ENCODE measurements at places on chromosomes 7 and 10. TPM values are rescaled to one million over a fixed set of nuclear protein-coding genes. Genes with fewer than 3 reads are reported as not detected.

DNA sequence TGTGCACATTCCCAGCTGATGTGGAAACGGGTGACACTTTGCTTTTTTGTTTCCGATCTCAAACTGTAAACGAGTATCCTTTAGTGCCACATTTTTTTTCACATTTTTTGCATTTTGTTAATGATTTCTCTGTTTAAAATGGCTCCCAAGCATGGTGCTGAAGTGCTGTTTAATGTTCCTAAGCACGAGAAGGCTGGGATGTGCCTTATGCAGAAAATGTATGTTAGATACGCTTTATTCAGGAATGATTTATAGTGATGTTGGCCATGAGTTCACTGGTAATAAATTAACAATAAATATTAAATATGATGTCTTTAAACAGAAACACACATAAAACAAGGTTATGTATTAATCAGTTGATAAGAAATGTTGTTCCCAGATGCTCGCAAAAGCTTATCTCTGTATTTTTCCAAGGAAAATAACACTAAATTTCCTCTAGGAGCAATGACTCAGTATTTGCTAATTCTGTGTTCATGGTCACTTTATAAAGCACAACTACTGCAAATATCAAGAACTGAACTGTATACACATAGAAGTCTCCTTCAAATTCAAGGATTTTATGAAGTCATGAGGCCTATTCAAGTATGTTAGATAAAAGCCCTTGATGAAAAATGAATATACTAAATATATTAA, 305.9 kb upstream of the SMIM30 start:
- no peaks in the 10 kb centered on the region for H3K4me1 ChIP-seq
- H3K27ac ChIP-seq = no peak overlapping the region
- no peaks in the 10 kb centered on the region for H3K36me3 ChIP-seq
- H3K4me3 ChIP-seq = no peak overlapping the region
- DNase-seq = no peak

- H3K27me3 ChIP-seq = no peaks in the 10 kb centered on the region
- no peaks in the 10 kb centered on the region for H3K4me1 ChIP-seq
Observed at GRCh38 chr10:86500846-86501245, 20.7 kb downstream of the WAPL start.

DNA sequence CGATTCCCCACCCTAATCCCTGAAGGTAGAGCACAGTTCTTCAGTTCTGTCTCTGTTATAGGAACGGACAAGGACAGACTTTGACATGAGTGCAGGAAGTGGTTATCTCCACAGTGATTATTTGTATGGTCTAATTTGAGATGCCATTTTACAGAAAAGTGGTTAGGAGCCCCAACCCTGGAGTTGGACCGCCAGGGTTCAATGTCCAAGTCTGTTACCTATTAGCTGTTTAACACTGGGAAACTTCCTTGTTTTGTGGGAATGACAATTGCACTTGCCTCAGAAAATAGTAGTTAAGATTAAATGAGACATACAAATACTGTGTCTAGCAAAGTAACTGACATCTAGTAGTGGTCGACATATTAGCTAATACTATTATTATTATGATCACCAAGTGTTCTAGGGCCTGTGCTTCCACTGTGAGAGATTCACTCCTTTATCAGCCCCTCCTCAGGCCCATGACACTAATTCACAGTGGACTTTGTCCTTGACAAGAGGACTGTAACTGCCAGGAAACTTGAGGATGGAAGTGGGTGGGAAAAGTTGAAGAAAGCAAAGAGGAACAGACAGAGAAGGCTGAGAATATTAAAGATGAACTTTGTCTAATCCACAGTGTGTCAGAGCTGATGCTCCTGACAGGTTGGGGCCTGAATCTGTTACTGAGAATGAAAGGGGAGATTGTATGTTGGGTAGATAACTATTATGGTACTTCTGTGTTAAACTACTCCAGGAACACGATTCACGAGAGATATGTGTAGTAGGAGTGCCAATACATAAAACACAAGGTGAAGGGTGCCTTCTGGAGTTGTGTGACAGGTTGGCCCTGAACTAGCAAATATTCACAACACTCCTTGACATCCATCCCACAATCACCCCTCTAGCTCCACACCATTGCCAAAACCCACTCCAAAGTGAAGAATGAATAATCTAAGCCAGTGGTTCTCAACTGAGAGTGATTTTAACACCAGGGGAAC, 66.4 kb downstream of the TAC1 start:
- no peak for DNase-seq
- H3K36me3 ChIP-seq = no peaks in the 10 kb centered on the region
- no peaks in the 10 kb centered on the region for H3K27me3 ChIP-seq

GRCh38 chr7:81574723-81575326, 195.0 kb downstream of the HGF start:
- no peak overlapping the region for H3K27ac ChIP-seq
- H3K4me1 ChIP-seq = no peaks in the 10 kb centered on the region
- no peak for DNase-seq
- H3K27me3 ChIP-seq = no peaks in the 10 kb centered on the region
- H3K4me3 ChIP-seq = no peak overlapping the region
- H3K36me3 ChIP-seq = no peaks in the 10 kb centered on the region

- peaks cover 43% of the 10 kb centered on the region for H3K36me3 ChIP-seq
- peaks cover 66% of the 10 kb centered on the region for H3K4me1 ChIP-seq
- H3K4me3 ChIP-seq = no peak overlapping the region
- H3K27me3 ChIP-seq = no peaks in the 10 kb centered on the region
- DNase-seq = no peak
Observed at GRCh38 chr7:17318146-17318545, 19.7 kb downstream of the AHR start.

The CYP2C18 gene
- total RNA-seq = not detected

The POLD2 gene
- 64.4 TPM for total RNA-seq

DNA sequence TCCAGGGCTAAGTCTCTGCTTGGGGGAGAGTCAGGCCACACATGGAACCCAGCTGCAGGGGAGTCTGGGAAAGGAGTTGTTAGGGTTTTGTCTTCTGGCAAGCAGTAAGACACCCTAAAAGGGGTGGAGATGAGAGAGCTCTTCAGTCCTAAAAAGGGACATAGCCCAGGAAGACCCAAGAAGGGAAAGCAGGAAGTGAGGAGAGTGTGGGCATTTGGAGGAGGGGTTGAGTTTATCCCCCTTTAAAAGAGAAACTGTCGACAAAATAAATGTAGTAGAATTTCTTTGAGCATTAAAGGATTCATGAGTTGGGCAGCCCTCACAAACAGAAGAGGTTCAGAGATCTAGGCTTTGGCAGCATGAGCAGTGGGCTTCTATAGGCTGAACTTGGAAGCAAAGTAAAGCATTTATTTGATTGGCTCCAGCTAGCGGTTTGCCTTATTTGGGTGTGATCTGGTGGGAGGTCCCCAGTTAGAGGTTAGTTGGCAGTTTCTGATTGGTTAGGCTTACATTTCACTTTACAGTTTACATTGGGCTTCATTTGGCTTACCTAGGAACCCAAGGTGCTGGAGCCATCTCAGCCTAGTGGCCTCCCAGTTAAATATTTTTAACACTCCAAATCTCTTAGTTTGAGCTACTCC, 246.7 kb downstream of the CAMK1D start:
- H3K4me3 ChIP-seq = no peak overlapping the region
- H3K27me3 ChIP-seq = no peaks in the 10 kb centered on the region
- H3K4me1 ChIP-seq = no peaks in the 10 kb centered on the region
- no peak for DNase-seq

The FZD1 gene
- 4.1 TPM for total RNA-seq

GRCh38 chr10:130141460-130141859, 5.3 kb downstream of the GLRX3 start:
- H3K4me1 ChIP-seq = peaks cover 71% of the 10 kb centered on the region
- H3K36me3 ChIP-seq = peaks cover 25% of the 10 kb centered on the region
- no peak overlapping the region for H3K4me3 ChIP-seq
- no peak for DNase-seq
- H3K27ac ChIP-seq = no peak overlapping the region
- H3K27me3 ChIP-seq = no peaks in the 10 kb centered on the region

DNA sequence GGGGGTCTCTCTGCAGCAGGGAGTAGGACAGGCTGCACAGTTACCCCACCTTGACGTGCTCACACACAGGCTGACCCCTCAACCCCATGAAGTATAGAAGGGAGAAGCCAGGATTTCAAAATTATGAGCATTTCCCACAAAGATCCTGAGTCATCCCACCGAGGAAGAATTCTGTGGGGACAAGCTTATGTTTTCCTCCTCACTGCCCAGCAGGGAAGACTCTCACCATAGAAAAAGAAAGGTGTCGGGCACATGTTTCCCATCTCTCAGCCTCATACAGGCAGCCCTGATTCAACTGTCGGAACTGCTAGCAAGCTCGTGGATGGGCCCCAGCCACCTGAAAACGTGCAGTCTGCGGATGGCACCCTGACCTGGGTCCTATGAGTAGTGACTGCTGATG, 499.7 kb upstream of the MKI67 start:
- H3K27ac ChIP-seq = no peak overlapping the region
- no peaks in the 10 kb centered on the region for H3K4me1 ChIP-seq
- no peak overlapping the region for H3K4me3 ChIP-seq
- H3K27me3 ChIP-seq = no peaks in the 10 kb centered on the region

The SPAG6 gene
- total RNA-seq = not detected

DNA sequence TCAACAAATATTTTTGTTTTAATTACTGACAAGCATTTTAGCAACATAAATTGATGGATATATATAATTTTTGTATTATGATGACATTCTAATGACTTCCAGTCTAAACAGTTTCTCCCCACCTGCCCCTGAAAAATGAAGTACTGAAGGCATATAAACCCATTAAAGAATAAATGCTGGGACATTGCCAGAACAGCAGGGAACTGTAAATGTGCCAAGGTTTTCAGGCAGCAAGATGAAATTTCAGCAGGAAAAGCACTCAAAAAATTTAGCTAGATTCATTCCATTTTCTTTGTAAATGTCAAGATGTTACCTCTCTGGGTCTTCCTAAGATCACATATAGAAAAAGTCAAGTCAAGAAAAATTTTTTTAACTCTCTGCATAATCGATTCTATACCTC, 11.0 kb upstream of the TLL2 start:
- no peak for DNase-seq
- H3K4me3 ChIP-seq = no peak overlapping the region
- H3K27ac ChIP-seq = no peak overlapping the region
- H3K4me1 ChIP-seq = no peaks in the 10 kb centered on the region
- H3K27me3 ChIP-seq = no peaks in the 10 kb centered on the region

DNA sequence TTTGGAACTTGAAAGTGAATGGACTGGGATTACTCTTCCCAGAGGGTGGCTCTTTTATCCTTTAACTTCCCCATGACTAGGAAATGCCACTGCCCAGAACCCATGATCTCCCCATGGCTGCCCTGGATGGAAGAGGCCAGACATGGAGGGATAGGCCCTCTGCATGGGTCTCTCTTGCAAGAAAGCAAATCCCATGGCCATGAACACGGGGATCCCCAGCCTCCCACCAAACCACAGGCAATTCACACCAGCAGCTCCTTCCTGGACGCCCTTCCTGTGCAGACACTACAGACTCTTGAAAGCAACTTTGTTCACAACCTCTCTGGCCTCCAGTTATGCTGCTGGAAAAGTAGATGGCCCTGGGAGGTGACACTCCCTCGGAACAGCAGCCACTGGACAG, 55.0 kb downstream of the EBF3 start:
- H3K4me3 ChIP-seq = no peak overlapping the region
- DNase-seq = no peak
- peaks cover 9% of the 10 kb centered on the region for H3K4me1 ChIP-seq
- H3K27ac ChIP-seq = no peak overlapping the region
- H3K36me3 ChIP-seq = no peaks in the 10 kb centered on the region

DNA sequence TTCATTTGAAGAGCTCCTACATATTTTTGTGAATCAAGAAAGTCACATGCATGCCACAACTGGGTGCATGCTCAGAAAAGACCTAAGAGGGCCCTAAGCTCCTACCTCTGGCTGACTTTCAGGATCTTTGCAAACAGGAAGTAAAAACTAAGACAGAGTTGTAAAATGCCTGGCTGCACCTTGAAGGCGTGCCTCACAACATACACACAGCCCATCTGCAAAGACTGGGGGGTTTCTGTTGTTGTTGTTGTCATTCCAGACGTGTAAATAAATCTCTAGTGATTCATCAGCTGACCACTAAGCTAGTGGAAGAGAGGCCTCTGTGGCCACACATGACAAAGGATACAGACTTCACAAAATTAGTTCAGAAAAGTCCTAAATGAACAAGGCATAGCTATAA, 31.8 kb downstream of the SMURF1 start:
- H3K4me3 ChIP-seq = no peak overlapping the region
- H3K4me1 ChIP-seq = peaks cover 20% of the 10 kb centered on the region
- H3K27ac ChIP-seq = no peak overlapping the region
- no peak for DNase-seq
- H3K27me3 ChIP-seq = no peaks in the 10 kb centered on the region
- H3K36me3 ChIP-seq = no peaks in the 10 kb centered on the region
